ENCODE measurements at places on chromosomes 1 and 21. TPM values are rescaled to one million over a fixed set of nuclear protein-coding genes. Genes with fewer than 3 reads are reported as not detected.

Gene NIBAN1
- 14.3 TPM for total RNA-seq

DNA sequence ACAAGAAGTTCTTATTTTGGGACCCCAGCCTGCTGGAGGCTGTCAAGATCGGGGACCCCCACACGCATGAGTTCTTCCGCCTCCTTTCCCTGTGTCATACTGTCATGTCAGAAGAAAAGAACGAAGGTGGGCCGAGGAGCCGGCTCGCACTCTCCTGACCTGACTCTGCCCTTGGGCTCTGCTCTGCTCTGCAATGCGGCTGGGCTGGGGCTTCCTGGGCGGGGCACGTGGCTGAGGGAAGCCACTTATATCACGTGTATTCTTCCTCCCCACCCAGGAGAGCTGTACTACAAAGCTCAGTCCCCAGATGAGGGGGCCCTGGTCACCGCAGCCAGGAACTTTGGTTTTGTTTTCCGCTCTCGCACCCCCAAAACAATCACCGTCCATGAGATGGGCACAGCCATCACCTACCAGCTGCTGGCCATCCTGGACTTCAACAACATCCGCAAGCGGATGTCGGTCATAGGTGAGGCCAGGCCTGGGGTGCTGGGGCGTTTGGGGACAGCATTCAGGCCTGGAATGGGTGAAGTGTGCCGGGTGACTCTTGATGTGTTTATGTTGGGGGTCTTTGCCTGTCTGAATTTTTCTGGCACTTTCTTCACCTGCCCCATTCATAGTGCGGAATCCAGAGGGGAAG, 17.6 kb downstream of the ATP8B2 start:
- H3K4me1 ChIP-seq, result no peaks in the 10 kb centered on the region
- H3K27me3 ChIP-seq, result no peaks in the 10 kb centered on the region
- H3K27ac ChIP-seq, result no peak overlapping the region
- DNase-seq, result no peak
- no peak overlapping the region for H3K4me3 ChIP-seq
- H3K36me3 ChIP-seq, result 0 out of 2 replicates have a peak, but pooled peaks cover 3% of the 10 kb centered on the region

Gene LCE1D
- total RNA-seq, result not detected

- no peaks in the 10 kb centered on the region for H3K36me3 ChIP-seq
- H3K4me3 ChIP-seq, result no peak overlapping the region
- no peaks in the 10 kb centered on the region for H3K4me1 ChIP-seq
- no peaks in the 10 kb centered on the region for H3K27me3 ChIP-seq
- H3K27ac ChIP-seq, result no peak overlapping the region
- no peak for DNase-seq
Observed at GRCh38 chr1:14380408-14380807, 218.1 kb upstream of the KAZN start.

- H3K4me1 ChIP-seq, result no peaks in the 10 kb centered on the region
- no peaks in the 10 kb centered on the region for H3K36me3 ChIP-seq
- no peak for DNase-seq
- no peak overlapping the region for H3K4me3 ChIP-seq
Observed at GRCh38 chr1:101526813-101527212, 290.0 kb downstream of the S1PR1 start.

DNA sequence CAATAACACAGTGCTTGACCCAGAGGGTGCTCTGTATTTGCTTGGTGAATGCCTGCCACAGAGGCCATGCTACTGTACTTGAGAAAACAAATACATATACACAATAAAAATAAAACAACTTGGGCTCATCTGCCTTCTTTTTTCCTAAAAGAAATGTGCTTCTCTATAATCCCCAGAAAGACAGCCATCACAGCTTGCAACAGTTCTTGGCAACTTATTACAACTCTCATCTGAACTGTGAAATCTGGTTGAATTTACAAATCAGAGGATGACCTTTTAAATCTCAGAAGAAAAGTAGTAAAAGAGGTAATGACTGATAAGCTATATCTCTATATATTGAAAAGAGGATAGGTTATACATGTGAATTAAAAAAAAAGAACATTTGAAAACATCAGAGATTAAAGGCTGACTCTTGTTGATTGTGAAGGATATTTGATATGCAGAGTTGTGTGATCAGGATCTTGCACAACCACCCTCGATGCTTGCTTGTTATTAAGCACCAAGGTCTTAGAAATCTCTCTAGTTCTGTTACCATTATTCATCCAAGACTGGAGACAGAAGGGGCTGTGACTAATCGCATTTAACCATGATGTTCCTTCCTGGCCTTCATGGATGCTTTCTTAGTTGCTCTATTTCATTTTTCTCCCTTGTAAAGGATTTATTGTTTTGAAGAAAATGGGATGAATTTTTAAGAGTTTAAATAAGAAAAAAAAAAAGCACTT, 213.4 kb downstream of the APP start:
- H3K27ac ChIP-seq, result no peak overlapping the region
- no peak overlapping the region for H3K4me3 ChIP-seq
- no peak for DNase-seq
- no peaks in the 10 kb centered on the region for H3K27me3 ChIP-seq

Gene NKAIN1
- total RNA-seq, result not detected

Data from Caco-2 (cell line).